Activated CD8-positive, alpha-beta memory T cell treated with anti-CD3 and anti-CD28 coated beads for 4 hours (primary cell): ENCODE measurements at places on chromosomes 6 and 20.

DNA sequence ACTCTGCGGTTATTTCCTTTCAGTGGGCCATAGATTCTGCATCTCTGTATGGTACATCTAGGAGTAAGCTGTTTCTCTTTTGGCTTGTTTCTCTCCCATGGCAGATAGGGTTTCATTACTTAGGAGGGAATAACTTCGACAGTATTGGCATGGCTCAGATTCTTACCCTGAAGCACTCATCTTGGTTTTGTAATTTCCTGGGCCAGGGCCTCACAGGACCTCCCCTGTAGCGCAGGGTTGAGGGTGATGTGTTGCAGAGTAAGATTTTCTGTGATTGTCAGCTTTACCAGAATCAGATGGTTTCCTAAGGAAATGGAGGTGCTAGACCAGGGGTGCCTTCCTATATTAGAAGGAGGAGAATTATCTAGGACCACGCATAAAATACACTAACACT is 78.3 kb downstream of the STXBP5 start:
- no peak for DNase-seq

- no peak for DNase-seq
These were observed 28.3 kb downstream of the PPP1R16B start for GRCh38 chr20:38833857-38834164.

GRCh38 chr20:58921564-58921963 is 59.5 kb upstream of the NELFCD start:
- no peak for DNase-seq

- no peak for DNase-seq
These were observed 74.2 kb downstream of the CD164 start for GRCh38 chr6:109308018-109308492.

GRCh38 chr6:24761851-24762250 is 12.9 kb upstream of the GMNN start:
- no peak for DNase-seq

GRCh38 chr20:17497821-17498580 is 33.2 kb downstream of the BFSP1 start:
- no peak for DNase-seq
